ENCODE measurements at places on chromosomes 2 and 18.

- DNase-seq = no peak
Measured at GRCh38 chr18:47986620-47987387, 56.3 kb upstream of the SMAD2 start.

GRCh38 chr2:33229646-33230045 lies 246.8 kb upstream of the RASGRP3 start:
- DNase-seq = peak; percentile 39

- peak; percentile 53 for DNase-seq
Measured at GRCh38 chr2:205613970-205614559, 68.2 kb upstream of the NRP2 start.

DNA sequence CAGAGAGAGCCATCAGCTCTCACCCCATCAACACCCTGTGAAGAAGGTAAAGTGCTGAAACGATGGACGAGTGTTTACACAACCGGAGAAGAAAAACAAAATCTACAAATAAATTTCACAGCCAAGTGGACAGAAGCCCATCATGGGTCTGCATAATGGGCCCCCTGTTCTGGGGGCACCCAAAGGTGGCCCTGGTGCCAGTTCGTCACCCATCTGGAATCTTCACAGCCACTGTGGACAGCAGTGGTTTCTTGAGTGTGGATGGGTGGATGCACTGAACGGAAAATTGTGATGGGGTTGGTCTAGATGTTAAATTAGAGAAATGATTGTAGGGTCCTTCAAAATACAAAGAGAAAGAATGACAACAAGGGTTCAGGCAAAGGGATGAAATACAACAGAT lies 38.8 kb downstream of the ANKMY1 start:
- no peak for DNase-seq

GRCh38 chr18:75545189-75545588 lies 117.7 kb upstream of the SMIM21 start:
- DNase-seq = no peak

GRCh38 chr2:143771939-143772338 lies 642.7 kb downstream of the ARHGAP15 start:
- DNase-seq = peak; percentile 24

DNA sequence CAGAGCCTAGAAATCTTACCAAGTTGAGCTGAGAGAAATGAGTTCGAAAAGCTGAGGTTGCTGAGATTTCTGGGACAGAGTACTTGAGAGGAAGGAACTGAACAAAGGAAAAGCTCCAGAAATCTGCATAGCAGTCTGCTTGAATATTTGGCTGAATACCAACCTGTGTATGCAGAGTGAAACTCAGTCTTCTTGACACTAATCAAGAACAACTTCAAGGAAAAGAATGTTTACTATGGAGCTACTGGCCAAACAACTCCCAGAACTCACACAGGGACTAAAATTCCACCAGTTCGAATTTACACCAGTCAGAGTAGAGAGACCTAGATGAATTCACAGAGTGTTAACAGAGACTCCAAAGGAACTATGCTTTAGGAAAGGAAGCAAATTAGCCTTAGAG lies 66.5 kb downstream of the USP37 start:
- DNase-seq = peak; percentile 50

GRCh38 chr2:37507051-37507410 lies 162.6 kb downstream of the QPCT start:
- DNase-seq = no peak

DNA sequence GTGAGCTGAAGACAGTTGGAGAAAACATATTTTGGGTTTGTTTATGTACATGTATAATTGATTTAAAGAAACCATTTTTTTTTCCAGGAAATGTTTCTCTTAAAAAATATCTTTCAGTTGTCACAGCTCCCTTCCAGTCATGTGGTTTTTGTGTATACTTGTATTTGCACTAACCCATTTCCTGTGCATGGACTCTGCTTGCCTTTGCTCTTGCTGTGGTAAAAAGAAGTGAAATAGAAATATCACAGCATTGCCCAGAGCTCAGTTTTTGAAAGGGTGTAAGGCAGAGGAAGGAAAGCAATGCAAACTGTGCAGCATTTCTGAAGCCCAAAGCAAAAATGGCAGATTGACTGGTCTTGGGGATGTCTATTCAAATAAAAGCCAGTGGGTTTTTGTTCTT lies 10.4 kb upstream of the DOCK10 start:
- DNase-seq = no peak

- no peak for DNase-seq
Measured at GRCh38 chr2:216554755-216555154, 56.1 kb downstream of the RPL37A start.
